ENCODE measurements at places on chromosomes 5 and 9.

GRCh38 chr9:4324513-4324912 is 24.6 kb upstream of the GLIS3 start:
- DNase-seq: peak; percentile 93

GRCh38 chr5:180611140-180611850 is 20.0 kb upstream of the SCGB3A1 start:
- no peak for DNase-seq

DNA sequence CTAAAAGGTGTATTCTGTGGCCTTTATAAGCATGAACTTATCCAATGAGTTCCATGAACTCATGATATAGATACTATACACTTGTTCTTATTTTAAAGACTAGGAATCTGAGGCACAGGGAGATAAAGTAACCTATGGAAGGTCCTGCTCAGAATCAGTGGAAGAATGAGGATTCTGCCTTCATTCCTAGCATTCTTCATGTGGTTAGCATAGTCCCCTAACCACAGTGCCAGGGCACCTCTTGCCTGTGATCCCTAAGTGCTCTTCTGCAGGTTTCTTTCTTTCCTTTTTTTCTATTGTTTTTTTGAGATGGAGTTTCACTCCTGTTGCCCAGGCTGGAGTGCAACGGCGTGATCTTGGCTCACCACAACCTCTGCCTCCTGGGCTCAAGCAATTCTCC is 174.1 kb downstream of the C9orf152 start:
- DNase-seq: peak; percentile 64

DNA sequence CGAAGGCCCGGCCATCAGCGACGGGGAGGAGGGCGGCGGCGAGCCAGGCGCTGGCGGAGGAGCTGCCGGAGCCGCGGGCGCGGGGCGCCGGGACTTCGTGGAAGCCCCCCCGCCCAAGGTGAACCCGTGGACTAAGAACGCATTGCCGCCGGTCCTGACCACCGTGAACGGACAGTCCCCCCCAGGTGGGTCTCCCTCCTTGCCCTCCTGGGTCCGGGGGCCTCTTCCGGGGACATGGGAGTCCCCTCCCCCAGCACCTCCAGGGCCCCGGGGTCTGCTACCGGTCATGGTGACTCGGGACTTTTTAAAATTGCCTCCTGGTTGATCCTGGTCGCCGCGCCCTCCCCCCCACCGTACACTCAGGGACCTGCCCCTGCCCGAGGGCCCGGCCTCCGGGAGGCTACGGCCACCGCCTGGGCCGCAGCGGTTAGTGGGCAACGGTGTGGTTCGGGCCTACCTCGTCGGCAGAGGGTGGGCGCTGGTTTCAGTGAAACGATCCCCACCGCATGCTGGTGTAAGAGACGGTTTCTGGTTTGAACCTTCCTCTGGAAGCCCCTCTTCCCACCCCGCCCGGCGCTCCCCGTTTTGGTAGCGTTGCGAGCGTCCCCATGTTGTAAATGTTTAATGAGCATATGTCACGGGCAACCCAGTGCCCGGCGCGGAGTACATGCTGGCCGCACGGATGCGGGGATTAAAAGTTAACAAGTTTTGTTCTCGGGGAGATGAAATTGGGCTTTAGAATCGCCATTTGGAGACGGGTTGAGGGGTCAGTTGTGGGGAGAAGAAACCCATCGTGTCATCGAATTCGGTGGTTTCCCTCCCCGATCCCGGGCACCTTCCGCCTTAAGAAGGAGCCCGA is 1.1 kb downstream of the LARP1 start:
- DNase-seq: peak; percentile 11

DNA sequence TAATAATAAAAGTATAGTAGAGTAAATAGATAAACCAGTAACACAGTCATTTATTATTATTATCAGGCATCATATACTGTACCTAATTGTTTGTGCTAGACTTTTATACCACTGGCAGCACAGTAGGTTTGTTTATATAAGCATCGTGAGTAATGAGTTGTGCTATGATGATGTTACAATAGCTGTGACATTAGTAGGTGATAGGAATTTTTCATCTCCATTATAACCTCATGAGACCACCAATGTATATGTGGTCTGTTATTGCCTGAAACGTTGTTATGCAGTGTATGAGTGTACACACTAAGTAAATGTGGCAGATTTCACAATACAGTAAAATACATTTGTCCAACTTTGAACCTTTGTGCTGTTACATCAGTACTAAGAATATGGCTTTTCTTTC is 72.7 kb upstream of the SPATA31D4 start:
- peak; percentile 76 for DNase-seq

All from fibroblast of skin of right biceps (primary cell).